CD4-positive, alpha-beta T cell treated with Interleukin-1 beta for 1 hour (primary cell): ENCODE measurements at places on chromosomes 6 and 20.

GRCh38 chr6:63553208-63553607, 19.1 kb upstream of the LOC128125822 start:
- no peak for DNase-seq

- no peak for DNase-seq
Observed at GRCh38 chr6:155740781-155741399, 285.3 kb upstream of the NOX3 start.

GRCh38 chr20:20317195-20317594, 50.7 kb upstream of the INSM1 start:
- DNase-seq = no peak

- no peak for DNase-seq
Observed at GRCh38 chr6:15380351-15380750, 134.5 kb downstream of the JARID2 start.

GRCh38 chr20:17520583-17520982, 10.6 kb downstream of the BFSP1 start:
- DNase-seq = no peak

DNA sequence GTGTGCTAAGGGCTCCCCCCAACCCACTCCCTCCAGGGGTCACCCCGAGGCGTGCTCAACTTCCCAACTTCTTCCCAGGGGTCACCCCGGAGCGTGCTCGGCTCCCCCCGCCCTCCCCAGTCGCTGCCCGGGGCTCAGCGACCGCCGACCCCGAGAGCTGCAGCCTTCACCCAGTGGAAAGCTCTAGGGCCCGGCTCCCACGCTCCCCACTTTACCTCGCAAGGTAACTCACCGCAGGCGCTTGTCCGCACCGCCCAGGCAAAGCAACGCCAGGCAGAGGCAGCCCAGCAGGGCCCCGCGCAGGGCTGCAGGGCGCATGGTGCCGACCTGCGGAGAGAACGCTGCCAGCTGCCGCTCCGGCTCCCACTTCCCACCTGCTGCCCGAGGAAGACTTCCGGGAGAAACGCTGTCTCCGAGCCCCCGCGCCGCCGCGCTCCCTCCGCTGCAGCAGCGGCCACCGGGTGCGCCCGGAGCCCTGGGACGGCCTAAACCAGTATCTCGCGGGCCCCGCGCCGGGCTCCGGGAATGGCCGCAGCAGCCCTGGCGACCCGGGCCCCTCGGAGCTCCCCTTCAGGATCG, 396 bp downstream of the RNASET2 start:
- DNase-seq = no peak

- no peak for DNase-seq
Observed at GRCh38 chr6:44651604-44652003, 264.1 kb downstream of the CDC5L start.

DNA sequence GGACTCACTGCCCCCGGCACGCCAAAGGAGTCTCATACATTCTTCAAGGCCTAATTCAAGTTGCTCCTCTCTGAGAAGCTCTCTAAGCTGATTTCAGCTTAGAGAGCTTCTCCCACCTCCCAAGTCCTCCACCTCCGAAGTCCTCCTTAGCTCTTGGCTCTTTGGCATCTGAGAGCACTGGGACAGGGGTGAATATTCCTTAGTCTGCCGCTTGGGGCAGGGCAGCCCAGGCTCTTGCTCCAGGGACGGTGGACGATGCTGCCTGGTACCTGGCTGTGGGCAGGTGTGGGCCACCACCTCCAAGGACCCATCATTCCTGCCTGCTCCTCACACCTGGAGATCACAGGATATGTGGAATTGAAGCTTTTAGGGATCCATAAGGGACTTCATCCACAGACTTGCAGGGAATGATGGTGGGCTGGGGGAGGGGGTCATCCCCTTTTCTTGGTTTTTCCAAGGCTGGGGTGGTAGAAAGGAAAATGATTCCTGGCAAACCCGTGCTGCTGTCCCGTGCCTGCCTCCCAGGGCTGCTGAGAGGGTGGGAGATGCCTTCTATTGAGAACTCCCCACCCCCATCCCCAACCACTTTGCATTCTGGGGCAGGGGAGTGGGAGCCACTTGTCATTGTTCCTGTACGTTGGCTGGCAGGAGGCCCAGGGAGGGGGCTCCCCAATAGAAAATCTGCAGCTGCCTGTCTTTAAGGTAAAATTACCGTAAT, 57.4 kb downstream of the ARHGAP40 start:
- peak; percentile 18 for DNase-seq

GRCh38 chr20:37755665-37756064, 61.8 kb downstream of the CTNNBL1 start:
- no peak for DNase-seq

- DNase-seq = peak; percentile 30
Observed at GRCh38 chr6:116476002-116476678, 15.0 kb downstream of the CALHM6 start.

DNA sequence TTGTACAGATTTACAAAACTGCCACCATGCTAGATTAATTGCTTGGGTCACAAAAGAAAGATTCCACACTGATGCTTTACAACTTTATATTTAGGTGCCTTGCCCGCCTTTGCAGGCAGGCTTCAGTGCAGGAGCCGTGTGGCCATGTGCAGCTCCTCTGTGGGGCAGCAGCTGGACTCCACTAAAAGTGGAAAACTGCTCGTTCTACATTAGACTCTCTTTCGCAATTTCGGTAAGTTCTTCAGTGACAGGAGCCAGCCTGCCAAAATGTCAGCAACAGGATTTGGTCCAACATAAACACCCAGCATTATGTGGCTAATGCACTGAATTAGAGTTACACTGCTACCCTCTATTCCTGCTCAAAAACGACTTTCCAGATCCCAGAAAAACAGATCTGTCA, 174.4 kb upstream of the KCNK16 start:
- no peak for DNase-seq

- no peak for DNase-seq
Observed at GRCh38 chr6:127100510-127101140, 17.8 kb upstream of the RSPO3 start.

GRCh38 chr6:136474241-136474640, 76.0 kb downstream of the MAP7 start:
- DNase-seq = no peak

DNA sequence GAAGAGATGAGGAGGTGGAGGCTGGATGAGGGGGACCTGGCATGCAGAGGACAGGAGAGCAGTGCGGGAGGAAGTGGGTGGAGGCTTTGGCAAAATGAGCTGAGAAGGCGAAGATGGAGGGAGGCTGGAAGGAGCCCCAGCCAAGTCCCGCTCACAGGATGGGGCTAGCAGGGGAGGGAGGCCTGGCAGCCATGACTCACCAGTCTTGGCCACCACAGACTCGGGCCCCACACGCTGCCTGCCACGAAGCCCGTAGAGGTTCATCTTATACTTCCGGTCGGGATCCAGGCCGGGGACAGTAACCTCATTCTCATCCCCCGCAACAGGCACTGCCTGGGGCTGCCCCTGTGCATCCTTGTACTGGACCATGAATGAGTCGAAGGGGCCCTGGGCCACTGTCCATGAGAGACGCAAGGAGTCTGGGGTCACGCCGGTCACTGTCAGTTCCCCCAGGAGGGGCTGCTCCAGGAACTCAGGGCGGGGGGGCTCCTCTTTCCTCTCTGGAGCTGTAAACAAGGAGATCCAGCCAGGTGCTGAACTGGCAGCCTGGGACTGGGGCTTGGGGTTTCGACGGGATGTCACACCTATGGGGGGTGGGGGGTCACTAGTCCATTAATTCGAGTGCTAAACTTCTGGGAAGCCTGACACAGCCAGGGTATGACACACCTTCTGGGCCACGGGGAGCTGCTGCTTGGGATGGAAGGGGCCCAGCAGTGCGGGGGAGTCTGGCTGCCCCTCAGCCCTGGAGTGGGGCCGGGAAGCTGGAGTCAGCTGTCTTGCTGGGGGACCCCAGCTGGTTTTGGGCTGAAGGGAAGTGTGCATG, 27.8 kb downstream of the TNXB start:
- no peak for DNase-seq

GRCh38 chr6:157510323-157511188, 129.6 kb downstream of the ZDHHC14 start:
- no peak for DNase-seq

DNA sequence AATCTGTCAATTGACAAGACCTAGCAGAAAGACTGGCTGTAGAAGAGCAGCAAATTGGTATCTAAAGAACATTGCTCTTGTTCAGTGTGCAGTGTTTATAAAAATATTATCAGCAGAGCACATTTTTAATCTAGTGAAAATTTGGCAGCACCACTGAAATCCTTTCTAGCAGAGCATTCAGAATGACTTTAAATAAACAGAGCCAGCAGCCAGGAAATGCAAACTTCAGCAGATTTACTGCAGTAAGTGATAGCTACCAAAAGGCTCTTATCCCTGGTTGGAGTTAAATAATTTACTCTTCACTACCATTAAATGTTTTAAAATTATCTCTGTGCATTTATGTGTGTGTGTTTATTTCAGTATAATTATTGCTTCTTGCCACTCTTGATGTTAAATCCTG, 590.9 kb upstream of the CITED2 start:
- no peak for DNase-seq

DNA sequence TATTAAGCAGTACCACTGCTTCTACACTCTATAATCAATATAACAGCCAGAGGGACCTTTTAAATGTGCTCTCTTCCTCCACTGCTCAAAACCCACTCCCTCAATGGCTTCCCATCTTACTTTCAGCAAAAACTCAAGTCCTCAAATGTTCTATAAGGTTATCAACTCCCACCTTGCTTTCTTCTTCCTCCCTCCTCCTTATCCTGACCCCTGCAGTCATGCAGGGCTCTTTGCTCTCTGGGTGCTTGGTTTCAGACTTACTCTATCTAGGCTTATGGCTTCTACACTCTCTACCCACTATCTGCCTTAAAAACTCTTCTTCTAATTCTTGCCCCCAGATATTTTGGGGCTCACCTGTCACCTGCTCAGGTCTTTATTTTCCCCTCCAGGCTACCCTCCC, 5.3 kb downstream of the ARHGAP18 start:
- DNase-seq = no peak

DNA sequence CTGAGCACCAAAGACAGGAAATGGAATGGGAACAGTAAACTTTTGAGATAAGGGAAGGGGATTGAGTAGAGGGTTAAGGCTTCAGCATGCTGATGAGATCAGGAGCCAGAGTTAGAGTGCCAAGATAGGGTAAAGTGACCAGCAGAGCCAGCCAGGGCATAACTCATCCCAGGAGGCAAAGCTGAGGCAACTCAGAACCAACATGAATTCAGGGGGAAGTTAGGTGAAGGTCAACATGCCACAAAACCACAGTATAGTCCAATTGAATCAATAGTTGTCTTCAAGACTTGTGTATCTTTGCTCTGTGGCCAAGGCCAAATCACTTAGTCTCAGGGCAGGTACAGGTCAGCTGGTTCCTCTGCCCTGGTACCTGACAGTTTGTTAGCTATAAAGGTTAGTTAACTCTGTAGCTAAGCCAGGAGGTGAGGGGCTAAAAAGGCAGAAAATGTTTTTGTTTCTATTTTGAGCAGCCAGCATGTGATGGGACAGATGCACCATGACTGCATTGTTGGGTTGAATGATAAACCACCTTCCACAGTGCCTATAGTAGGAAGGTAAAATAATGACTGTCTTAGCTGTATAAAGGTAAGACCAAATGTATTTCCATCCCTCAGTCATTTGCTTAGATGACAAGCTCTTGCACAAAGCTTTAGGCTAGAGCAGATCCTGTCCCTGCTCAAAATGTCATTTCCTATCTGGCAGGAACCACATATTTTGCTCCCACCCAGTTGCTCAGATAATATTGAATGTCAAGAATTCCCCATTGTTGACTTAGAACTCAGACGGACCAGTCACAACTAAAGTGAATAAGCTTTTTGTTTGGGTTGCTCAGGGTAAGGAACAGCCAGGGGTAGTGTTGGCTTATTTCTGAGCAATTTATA, 15.8 kb downstream of the RNF8 start:
- no peak for DNase-seq

GRCh38 chr6:115887891-115888290, 172.8 kb downstream of the FRK start:
- DNase-seq = no peak
